ENCODE measurements at places on chromosomes 3 and 15. TPM values are rescaled to one million over a fixed set of nuclear protein-coding genes. Genes with fewer than 3 reads are reported as not detected.

Gene ZNF717
- polyA plus RNA-seq: 21.8 TPM

Gene SLCO2A1
- polyA plus RNA-seq: 61.7 TPM

Gene AADACL2
- polyA plus RNA-seq: not detected

Gene HMG20A
- polyA plus RNA-seq: 55.9 TPM

Gene PLSCR5
- polyA plus RNA-seq: not detected

Gene DNAH1
- 12.4 TPM for polyA plus RNA-seq

Gene CAV3
- polyA plus RNA-seq: 0.80 TPM

Gene ZNF280D
- polyA plus RNA-seq: 57.2 TPM

Gene CCDC32
- 31.4 TPM for polyA plus RNA-seq

Gene FOXB1
- polyA plus RNA-seq: not detected

Gene IL17RC
- polyA plus RNA-seq: 46.3 TPM

Gene CFAP100
- 6.8 TPM for polyA plus RNA-seq

Gene CILP
- 1.3 TPM for polyA plus RNA-seq

Gene ISLR2
- polyA plus RNA-seq: 7.6 TPM

Gene PRR20G
- not detected for polyA plus RNA-seq

Gene FRMD5
- 2.0 TPM for polyA plus RNA-seq

Data from right lung (tissue), 10 donors.